Hematopoietic multipotent progenitor cell (in vitro differentiated cells): ENCODE measurements at places on chromosomes 3 and 15. TPM values are rescaled to one million over a fixed set of nuclear protein-coding genes. Genes with fewer than 3 reads are reported as not detected.
A peak's percentile ranks its signal among the peaks of the same experiment; 100 is the strongest.

DNA sequence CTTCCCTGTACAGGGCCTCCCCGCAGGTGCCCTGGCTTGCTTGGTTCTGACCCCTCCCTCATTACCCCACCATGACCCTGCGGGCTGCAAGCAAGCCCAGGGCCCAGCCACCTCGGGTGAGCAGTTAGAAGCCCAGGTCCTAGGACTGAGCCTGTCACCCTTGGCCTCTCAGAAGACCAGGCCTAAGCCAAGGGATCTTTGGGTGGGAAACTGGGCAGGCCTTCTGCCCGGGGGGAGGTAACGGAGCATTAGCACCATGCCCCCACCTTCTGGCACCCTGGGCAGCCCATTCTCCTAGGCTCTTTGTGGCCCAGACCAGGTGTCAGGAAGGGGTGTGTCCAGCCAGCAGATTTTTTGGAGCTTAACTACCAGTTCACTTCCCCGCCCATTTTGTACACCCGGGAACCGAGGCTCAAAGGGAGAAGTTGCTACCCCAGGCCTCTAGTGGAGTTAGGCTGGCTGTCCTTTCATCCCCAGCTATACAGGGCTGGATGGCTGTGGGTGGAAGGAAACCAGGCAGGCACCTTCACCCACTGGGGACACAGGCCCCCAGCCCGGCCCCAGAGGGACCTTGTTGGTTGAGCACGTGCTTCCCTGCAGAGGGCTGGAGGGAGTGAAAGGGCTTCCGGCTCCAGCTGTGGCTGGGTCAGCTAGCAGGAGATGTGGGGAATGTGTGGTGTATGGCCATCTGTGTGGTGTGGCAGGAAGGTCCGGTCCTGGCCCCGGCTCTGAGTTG, 1.4 kb downstream of the CSK start:
- DNase-seq = no peak

GRCh38 chr3:163971861-163972260, 1106.4 kb downstream of the SI start:
- DNase-seq = no peak

ROBO2 gene
- total RNA-seq = under 0.01 TPM

- DNase-seq = no peak
Observed at GRCh38 chr3:191973820-191974219, 512.9 kb downstream of the PYDC2 start.

DNA sequence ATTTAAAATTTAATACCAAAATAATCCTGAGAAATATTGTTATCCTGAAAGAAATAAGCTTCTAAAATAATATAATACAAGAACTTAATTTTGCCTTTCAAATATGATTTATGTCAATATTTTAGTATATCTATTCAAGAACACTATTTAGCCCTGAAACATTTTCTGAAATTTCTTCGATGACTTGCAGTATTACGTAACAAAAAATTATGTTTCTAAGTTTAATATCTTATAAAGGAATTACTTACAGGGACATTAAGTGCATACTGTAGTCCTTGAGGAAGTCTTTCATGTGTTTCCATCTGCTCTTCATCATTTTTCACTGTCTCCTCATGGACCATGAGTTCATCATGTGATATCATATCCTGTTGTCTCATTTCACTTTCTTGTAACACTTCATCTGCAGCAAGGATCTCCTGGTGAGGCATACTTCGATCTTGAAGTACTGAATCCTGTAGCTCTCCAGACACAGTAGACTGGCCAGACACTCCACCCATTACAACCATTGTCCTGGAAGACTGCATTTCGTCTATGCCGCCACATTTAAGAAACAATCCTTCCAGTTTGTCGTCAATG, 62.0 kb downstream of the ZNF148 start:
- DNase-seq = no peak

DNA sequence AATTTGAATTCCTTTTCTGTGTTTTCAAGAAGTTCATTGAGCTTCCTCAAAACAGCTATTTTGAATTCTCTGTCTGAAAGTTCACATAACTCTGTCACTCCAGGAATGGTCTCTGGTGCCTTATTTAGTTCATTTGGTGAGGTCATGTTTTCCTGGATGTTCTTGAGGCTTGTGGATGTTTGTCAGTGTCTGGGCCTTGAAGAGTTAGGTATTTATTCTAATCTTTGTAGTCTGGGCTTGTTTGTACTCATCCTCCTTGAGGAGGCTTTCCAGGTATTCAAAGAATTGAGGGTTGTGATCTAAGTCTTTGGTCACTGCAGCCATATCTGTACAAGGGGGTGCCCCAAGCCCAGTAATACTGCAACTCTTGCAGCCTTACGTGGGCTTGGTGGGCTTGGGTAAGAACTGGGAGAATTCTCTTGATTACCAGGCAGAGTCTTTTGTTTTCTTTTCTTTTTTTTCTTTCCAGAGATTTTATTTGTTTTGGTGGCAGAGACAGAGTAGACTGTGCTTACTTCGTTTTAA, 19.3 kb upstream of the CCNDBP1 start:
- no peak for DNase-seq

DNA sequence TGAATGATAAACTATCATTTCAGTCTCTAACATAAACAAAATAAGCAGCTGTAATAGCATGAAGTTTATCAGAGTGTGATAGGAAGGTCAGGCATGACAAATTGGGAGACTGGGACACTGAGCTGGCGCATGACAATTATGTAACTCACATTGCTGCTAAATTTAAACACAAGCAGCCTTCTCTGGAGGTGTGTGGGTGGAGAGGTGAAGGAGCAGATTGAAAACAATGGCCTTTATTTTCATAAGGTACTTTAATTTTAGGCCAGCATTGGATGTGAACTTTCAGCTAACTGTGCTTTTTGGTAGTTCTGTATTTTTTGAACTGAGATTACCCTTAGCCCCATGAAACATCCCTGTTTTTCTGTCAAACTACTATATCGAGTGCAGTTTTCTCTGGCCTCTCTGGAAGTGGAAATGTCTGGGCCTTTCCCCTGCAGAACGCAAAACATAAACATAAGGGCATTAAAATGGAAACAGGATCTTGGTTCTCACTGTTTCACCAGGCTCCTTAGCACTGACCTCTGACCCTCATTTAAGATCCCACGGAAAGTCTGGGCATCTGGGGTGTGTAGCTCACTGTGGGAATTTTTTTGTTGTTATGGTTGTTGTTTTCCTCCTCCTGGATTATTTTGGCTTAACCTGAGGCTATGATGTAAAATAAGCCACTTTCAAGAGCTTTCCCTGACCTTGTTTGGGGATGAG, 160.1 kb upstream of the DPH6 start:
- no peak for DNase-seq

DNA sequence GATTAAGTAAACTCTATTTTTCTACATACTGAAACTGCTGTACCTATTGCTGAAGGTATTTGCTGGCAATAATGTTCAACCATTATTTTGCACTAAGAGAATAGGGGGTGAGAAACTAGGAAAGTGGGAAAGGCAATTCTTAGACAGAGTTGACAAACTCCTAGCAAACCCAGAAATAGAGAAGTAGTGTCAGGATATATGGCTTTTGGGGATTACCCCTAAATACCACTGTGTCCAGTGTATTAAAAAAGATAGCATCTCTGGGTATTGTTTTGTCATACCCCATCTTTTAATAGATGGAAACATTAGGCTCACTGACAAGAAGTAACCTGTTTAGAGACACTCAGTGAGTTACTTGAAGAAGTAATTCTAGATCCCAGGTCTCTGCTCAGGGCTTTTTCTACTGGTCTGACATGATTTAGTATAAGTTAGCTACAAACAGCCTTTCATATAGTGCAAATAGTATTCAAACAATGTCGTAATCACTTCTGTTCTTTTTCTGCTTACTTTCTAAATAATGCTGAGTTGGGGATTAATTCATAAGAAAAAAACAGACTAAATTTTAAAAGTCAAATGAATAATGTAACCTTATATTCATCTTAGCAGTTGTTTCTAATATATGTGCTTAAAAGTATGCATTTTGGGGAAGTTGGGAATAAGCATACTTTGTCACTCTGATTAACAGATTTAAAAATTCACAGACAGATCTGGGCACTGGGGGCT, 107.2 kb downstream of the IL1RAP start:
- no peak for DNase-seq

DTWD1 gene
- total RNA-seq = 6.2 TPM

GRCh38 chr15:79458491-79458890, 26.4 kb downstream of the MINAR1 start:
- DNase-seq = no peak

GRCh38 chr15:32956711-32957110, 237.8 kb downstream of the FMN1 start:
- DNase-seq = no peak

DNA sequence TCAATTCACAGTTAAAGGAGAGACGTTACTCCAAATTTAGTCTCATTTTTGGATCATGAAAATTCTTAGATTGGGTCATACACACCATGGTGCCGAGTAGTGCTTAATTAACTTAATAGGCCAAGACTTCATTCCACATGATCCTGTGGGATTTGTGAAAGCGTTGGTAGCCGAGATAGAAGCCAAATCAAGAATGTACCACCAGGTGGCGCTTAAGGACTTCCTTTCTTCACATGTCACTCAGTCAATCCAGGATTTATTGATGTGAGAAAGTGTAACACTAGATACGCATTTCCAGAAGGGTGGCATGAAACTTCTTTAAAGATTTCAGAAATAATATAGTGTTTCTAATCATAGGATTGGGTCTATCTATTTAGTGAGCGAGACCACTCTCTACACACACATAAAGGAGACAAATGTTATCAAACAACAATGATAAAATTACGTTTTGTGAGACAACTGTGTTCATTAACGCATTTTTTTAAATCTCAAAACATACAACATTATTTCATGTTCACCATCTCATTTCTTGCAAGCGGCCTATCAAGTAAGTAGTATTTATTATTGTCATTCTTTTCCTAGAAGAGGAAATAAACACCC, 436.1 kb downstream of the CHL1 start:
- DNase-seq = peak; percentile 26

DNA sequence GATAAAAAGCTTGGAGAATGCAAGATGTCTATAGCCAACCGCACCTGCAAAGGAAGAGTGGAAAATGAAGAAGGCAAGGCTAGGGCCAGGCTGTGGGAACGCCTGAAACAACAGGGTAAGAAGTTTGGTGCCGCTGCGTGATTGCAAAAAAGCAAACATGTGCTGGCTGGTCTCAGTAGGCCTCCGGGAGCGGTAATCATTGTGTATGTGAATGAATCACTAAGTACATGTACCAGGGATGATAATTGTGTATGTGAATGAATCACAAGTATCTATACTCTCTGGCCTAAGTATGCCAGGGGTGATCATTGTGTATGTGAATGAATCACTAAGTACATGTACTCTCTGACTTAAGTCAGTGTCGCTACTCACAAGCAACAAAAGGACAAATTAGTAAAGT, 40.3 kb upstream of the PARL start:
- DNase-seq = no peak

ROPN1 gene
- total RNA-seq = not detected

CGNL1 gene
- total RNA-seq = under 0.01 TPM

LINGO1 gene
- under 0.01 TPM for total RNA-seq

DNA sequence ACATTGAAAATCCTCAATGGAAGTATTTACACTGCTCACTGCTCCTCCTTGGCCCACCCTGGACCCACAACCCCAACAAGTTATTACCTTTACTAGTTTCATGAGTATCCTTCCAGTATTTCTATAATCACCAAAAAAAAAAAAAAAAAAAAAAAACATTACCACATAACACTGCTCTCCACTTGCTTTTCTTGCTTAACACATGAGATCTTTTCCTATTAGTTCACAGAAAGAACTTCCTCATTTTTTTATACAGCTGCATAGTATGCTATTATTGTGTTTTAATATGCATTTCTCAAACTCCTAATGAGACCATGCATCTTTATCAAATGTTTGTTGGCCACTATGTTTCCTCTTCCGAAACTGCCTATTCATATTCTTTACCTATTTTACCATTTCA, 14.6 kb downstream of the GABPB1 start:
- DNase-seq = no peak

C3orf22 gene
- total RNA-seq = not detected

AADACL2 gene
- not detected for total RNA-seq
